ENCODE measurements at places on chromosomes 2 and 18.

DNA sequence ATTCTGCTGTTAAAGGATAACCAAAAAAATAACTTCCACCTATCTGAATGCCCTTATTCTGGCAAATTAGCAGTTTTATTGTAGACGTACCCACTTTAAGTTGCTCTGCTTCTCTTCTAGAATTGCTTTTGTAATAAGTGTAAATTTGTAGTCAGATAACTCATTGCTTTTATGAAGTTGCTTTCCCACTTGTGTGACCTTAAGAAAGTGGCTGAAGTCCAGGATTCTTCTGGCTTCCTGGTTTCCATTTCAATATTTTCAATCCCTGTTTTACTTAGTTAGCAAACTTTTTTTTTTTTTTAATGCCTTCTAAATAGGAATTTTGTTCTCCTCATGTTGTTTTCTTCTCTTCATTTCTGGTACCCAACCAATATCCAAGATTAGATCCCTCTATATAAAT lies 59.8 kb downstream of the GLS start:
- DNase-seq, result no peak

- no peak for DNase-seq
Observed at GRCh38 chr2:4674007-4674406, 970.6 kb downstream of the DCDC2C start.

DNA sequence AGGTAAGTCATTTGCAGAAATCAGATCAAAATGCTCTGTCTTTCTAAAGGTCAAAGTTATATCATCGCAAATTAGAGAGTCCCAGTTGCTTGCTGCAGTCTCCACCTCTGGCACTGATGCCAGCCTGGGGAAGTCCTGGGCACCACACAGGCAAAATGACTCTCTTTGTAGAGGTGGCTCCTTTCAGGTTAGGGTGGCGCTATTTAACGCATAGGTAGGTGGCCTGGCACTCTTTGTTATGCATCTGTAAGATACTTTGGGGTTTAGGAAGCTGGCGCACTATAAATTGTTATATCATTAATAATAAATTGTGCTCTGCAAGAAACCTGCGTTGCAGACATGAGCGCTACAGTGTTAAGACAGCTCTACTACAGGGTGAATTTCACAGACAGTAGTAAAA lies 268.5 kb downstream of the ICOS start:
- DNase-seq, result no peak

GRCh38 chr2:21966139-21966538 lies 842.4 kb downstream of the TDRD15 start:
- no peak for DNase-seq

- no peak for DNase-seq
Observed at GRCh38 chr2:175187378-175187777, 5.9 kb upstream of the ATP5MC3 start.

DNA sequence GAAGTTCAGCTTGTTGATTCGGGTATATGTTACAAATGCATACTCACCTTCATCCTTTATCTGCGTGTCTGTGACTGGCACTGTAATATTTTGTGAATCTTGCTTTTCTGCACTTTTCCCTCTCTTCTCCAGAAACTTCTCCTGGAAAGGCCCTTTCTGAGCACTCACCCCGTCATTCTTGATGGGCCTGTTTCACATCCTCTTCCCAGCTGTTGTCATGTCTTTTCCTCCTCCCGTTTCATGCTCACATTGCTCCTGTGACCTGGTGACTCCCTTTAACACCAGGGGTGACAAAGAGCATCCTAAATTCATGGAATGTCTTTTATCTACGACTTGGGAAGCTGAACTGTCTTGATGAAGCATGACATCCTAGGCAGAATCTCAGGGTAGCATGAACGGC lies 65.8 kb downstream of the CD8B2 start:
- DNase-seq, result no peak

DNA sequence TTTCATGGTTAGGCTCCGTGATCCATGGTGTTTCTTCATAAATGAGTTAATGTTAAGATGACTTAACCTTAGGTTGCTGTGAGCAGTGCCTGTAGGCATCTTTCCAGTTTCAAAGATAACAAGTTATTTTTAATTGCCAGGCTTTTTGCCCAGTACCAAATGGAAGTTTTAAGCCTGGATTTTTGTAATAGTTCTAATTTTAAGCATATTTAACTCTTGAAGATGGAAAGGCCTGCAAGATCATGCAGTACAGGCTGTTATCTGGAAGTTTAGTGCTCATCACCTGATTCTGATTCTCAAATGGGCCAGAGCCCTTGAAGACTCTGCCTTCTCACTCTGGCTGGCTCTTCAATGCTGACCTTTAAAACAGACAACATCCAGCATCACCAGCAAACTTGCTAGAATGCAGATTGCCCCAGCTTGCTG lies 141.3 kb downstream of the NCK2 start:
- no peak for DNase-seq

DNA sequence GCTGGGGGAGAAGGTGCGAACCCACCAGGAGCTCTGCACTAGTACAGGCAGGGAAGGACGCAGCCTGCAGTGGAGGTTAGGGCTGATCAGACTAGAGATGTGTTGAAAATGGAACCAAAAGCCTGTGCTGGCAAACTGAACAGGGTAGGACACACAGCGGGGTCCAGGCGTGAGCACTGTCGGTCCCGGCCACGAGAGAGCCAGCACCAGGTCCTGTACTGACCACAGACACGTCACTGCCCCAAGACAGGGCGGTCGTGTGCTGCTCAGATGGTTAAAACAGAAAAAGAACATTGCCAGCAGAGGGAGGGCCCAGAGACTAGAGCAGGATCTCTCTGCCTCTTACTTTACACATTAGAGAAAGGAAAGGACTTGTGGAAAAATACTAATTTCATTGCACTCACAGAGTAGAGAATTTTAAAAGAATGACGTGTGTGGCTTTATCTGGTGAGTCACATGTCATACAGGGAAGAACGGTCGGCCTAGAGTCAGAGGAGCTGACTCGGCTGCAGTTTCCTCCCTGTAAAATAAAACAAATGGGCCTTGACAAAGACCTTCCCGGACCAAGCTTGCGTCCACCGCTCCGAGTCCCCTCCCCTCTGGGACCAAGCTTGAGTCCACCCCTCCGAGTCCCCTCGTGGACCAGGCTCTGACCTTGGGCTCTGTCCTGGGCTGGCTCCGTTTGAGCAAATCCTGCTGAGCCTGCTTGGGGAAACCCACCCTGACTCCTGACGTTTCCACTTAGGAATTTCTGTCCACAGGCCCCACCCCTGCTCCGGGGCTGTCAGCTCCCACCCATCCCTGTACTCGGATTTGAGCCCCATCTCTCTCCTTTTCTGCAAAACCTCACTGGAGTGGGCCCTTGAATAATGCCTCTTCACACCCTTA lies 16.7 kb upstream of the ADI1 start:
- DNase-seq, result peak; percentile 83

DNA sequence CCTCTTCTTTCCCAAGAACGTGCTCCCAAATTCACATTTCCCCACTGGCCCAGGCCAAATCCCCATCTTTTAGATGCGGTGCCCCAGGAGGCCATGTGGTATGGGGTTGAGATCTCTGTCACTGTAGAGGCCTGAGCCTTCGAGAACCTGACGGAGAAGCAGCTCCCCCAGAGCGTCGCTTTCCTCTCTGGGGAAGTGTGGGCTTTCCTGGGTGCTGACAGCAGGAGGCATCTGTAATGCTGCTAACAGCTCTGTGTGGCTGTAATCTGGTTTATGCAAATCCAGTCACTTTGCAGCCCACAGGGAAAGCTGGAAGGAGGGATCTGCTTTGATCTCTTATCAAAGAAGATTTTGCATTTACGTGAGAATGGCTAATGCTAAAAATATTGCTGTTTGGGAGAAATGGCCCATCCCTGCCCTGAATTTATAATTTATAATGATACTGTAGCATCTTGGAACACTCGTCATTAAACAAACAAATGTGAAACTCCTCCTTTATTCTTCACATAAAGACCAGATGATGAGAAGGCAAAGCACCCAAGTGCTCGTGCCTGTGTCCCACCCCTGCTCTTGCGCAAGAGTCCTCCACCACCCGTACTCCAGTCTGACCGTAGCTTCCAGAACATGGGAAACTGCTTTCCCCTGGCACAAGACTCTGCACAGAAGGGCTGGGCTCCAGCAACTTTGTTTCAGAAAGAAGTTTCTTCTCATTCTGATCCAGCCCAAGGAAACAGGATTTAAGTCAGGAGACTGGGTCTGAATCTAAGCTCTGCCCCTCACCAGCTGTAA lies 109.9 kb upstream of the EPC2 start:
- no peak for DNase-seq

GRCh38 chr18:60563082-60563481 lies 190.5 kb upstream of the MC4R start:
- DNase-seq, result no peak

- no peak for DNase-seq
Observed at GRCh38 chr2:238868616-238869292, 20.9 kb downstream of the TWIST2 start.

DNA sequence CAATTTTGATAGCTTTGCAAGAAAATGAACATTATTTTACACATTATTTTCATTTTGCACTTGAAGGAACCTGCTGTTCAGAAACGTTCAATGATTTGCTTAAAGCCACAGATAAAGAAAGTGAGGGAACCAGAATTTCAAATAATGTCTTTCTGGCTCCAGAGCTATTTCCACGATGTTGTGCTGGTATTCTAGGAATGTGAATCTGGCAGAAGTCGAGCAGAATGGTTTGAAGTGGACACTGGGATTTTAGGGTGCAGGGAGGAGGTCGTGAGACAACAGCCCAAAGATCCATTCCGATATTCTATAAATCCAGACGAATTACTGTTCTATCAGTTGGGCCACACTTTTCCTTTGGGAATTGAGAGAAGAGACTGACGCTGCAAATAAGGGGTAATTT lies 2.2 kb downstream of the CCDC102B start:
- DNase-seq, result no peak

- peak; percentile 64 for DNase-seq
Observed at GRCh38 chr18:43863180-43863579, 585.9 kb upstream of the SYT4 start.

GRCh38 chr2:107308835-107309234 lies 422.9 kb upstream of the ST6GAL2 start:
- no peak for DNase-seq

DNA sequence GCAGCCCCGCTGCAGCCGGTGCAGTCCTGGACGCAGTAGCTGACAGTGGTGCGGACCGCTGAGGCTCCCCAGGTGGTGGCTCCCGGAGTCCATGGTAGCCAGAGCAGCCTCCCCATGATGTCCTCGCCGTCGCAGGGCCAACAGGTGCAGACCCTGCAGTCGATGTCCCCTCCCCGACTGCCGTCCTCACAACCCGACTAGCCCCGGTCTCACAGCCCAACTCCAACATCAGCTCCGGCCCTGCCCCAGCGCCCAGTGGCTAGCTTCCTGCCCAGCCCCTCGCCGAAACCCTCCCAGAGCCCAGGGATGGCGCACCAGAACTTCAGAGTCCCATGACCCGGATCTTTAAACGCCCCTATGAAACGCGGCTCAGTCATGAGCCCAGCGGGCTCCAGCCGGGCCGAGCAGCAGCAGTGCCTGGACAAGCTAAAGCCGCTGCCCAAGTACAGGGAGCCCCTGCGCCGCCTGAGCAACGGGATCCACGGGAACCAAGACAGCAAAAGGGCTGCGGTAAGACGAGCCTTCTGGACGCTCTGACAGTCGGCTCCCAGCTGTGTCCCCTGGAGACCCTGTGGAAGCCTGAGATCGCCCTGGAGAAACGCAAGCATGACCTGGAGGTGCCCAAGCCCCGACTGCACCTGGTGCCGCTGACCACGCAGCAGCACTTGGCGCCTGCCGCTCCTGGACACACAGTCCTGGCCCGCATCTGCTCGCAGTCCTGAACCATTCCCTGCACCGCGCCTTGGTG lies 53.8 kb upstream of the TUBA3E start:
- no peak for DNase-seq

DNA sequence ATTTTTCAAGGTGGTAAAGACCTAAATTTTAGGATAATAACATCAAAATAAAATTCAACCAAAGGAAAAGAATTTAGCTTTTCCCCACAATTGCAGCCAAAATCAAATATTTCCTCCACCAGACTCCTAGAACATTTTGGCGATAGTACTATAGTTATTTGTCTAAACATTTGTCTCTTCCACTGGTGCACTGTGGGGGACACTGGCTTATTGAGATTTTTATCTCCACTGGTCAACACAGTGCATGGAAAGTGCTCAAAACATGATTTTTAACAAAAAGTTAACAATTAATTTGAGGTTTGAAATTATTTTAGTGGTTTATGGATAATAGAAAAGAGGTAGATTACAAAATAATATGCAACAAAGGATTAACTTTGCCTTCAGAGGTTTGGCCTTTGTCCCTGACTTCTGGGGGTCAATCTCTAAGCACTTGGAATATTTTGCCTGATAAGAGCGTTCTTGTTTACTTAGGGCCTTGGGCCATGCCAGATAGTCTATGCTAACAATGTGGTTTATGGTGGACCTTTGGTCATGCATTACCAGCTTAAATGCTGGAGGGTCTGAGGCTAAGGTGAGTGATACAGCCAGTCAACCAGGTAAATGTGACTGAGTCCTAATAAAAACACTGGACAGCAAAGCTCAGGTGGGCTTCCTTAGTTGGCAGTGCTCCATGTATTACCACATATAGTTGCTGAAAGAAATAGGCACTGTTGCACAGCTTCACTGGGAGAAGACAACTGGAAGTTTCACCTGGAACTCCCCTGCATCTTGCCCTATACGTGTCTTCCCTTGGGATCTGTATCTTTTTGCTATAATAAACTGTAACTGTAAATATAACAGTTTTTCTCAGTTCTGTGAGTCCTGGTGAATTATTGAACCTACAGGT lies 67.2 kb upstream of the SATB2 start:
- DNase-seq, result no peak

- DNase-seq, result no peak
Observed at GRCh38 chr2:174048243-174048642, 83.1 kb upstream of the SP3 start.

DNA sequence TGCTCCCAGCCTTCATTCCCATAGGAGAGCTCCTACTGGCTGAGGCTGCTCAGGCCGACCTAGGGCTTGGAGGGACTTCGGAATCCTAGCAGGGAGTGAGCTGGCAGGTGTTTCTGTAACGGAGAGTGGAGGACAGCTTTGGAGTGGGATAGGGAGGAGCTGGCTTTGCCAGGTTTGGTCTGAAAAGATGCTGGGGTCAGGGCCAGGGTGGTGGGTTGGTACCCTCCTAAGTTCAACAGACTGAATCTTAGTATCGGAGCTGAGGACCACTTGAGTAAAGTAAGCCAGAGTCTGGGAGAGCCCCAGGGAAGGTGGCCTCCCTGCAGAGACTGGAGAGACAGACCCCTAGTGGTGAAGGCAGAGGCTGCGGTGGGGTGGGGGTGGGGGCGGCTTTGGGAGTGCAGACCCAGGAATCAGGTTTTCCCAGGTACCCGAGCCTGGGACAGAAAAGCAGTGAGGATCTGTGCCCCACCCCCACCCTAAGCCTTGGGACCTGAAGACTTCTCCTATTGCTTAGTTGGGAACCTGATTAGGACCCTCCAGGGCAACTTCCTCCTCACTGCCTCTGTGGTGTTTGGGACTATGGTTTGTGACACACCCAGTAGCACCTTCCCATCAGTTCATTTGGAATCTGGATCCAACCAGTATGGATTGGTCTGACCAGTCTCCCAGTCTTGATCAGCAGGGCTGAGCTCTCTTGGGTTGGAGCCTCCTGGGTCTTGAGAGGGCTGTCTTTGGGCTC lies 3.0 kb downstream of the CNNM4 start:
- DNase-seq, result no peak

GRCh38 chr18:48813833-48814489 lies 136.8 kb downstream of the SMAD7 start:
- peak; percentile 8 for DNase-seq

- no peak for DNase-seq
Observed at GRCh38 chr2:86625096-86625495, 1.4 kb upstream of the RNF103 start.

Measured in right hindlimb (tissue), 1 donor.